NCI-H1694 (cell line): ENCODE measurements at places on chromosomes 7 and 10.

- DNase-seq, result no peak
These were observed 317.4 kb downstream of the BMPER start for GRCh38 chr7:34222722-34223121.

GRCh38 chr7:142243823-142244222 is 14.0 kb downstream of the PRSS58 start:
- no peak for DNase-seq

GRCh38 chr7:125780153-125780552 is 850.5 kb upstream of the POT1 start:
- no peak for DNase-seq

GRCh38 chr7:40551685-40552576 is 417.1 kb downstream of the SUGCT start:
- no peak for DNase-seq

GRCh38 chr10:17368708-17369272 is 85.6 kb downstream of the ST8SIA6 start:
- DNase-seq, result no peak

- no peak for DNase-seq
These were observed 181.2 kb downstream of the BBS9 start for GRCh38 chr7:33310546-33310945.

- no peak for DNase-seq
These were observed 11.0 kb upstream of the PDCD4 start for GRCh38 chr10:110860576-110861241.

DNA sequence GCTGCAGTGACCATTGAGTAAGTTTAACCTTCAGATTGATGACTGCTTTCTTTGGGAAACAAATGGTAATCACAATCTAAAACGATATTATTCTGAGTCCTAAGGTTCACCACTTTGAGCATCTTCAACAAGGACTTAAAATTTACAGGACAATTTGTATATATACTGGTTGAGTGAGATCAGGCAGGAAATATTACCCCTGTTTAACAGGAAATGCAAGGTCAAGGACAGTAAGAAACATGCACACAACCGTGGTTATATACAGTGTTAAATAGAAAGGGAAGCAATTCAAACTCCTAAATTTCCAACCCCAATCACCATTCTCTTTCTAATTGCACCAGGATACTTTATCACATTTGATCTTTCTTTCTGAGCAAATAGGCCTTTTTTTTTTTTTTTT is 96.1 kb downstream of the ZNF277 start:
- no peak for DNase-seq

DNA sequence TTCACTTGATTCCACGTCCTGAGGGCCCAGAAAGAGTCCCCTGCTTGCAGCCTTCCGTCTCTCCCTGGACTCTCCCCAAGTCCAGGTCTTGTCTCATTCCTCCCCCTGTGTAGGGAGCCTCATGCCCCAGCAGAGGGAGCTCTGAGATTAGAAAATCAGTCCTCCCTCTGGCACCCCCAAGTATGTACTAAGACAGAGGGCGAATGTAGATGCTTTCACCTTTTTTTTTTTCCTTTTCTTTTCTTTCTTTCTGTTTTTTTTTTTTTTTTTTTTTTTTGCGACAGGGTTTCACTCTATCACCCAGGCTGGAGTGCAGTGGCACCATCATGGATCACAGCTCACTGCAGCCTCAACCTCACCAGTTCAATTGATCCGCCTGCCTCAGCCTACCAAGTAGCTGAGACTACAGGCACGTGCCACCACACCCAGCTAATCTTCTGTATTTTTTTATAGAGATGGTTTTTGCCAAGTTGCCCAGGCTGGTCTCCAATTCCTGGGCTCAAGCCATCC is 10.3 kb downstream of the SFXN3 start:
- peak; percentile 70 for DNase-seq

DNA sequence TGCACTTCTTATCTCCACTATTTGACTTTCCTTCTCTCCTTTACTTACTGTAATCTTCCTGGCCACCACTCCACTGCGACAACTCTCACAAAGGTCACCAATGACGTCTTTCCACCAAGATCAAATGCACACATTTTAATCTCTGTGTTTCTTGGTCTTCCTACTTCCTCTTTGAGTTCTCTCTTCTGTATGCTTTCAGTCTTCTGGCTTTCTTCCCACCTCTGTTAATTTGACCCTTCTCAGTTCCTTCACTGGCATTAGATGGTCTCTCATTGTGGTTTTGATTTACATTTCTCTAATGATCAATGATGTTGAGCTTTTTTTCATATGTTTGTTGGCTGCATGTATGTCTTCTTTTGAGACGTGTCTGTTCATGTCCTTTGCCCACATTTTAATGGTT is 31.9 kb downstream of the FAM107B start:
- DNase-seq, result no peak

GRCh38 chr10:127921753-127922145 is 14.8 kb downstream of the PTPRE start:
- no peak for DNase-seq

DNA sequence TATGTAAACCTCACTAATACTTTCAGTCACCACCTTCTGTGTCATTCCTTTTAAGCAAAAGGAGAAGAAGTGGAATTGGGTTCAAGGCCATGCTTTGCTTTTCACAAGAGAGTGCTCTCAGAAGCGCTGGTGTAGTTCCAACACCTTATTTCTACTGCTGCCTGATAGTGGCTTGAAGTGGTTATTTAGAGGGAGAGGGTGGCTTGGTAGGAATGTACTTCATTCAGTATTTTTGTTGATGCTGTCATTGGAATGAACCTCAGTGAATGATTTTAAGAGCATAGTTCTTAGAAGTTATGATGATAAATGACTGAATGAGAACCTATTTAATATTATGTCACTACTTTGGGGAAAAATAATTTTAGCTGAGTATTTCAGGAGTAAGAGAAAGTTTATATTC is 396.7 kb downstream of the EXOC4 start:
- DNase-seq, result no peak

DNA sequence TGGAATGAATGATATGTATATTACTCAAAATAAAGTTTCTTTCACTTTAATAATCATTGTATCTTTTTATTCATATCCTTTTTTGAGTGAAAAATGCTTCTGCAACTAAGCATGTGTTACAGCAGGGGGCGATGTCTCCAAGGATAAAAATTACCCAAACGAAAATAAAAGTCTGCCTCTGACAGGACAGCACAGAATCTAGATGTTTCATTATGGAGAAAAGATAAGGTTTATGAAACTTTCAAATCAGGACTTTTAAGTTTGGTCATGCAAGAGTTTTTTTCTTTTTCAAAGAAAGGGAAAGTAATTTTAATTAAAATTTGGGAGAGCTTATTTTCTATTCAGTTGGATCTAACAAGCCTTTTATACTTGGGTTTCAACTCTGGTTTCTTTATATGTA is 48.4 kb downstream of the TES start:
- peak; percentile 19 for DNase-seq

DNA sequence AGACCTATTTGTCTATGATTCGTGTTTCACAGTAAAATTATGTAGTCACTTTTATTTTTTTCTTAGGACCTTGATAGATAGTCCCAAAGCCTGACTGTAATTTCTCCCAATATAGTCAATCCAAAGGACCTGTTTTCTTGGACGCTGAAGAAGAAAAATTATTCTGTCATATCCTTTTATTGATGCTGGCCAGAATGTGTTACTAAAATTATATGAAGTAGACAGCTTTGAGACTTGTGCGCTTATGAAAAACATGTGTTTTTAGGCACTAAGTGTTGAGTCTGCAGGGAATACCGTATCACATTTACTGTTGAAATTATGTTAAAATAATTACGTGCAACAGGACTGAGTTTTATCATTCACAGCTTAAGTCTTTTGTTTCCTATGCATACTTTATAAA is 17.9 kb downstream of the TES start:
- no peak for DNase-seq

DNA sequence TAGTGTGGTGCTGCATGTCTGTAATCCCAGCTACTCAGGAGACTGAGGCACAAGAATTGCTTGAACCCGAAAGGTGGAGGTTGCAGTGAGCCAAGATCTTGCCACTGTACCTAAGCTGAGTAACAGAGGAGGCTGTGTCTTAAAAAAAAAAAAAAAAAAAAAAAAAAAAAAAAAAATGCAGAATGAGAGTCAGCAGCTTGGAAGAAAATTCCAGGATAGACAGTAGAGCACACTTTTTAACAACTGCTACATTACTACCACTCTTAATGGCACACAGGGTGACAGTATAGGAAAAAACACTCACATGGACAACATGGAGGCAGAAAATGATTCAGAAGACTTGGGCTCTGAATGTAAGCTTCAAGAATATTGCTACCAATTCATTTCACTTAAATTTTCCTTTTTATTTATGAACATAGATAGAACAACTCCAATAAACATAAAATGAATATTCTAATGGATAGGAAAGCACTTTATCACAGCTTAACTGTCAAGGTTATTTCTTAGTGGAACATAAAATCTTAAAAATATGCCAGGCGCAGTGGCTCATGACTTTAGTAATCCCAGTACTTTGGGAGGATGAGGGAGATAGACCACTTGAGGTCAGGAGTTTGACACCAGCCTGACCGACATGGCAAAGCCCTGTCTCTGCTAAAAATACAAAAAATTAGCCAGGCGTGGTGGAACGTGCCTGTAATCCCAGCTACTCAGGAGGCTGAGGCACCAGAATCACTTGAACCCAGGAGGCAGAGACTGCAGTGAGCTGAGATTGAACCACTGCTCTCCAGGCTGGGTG is 31.5 kb downstream of the CHCHD3 start:
- no peak for DNase-seq

DNA sequence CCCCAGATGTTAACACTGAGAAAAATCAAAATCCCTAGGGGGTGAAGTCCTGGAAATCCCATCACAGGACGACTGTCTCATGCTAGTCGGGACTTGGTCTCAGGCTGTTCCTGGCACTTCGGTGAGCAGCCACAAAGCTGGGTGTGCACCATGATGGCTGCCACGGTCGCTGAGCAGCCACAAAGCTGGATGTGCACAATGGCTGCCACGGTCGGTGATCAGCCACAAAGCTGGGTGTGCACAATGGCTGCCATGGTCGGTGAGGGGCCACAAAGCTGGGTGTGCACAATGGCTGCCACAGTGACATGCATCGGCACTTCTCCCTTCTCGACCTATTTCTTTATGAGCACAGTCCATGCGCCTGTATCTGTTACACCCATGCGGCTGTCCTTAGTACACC is 505.1 kb downstream of the TCERG1L start:
- no peak for DNase-seq

DNA sequence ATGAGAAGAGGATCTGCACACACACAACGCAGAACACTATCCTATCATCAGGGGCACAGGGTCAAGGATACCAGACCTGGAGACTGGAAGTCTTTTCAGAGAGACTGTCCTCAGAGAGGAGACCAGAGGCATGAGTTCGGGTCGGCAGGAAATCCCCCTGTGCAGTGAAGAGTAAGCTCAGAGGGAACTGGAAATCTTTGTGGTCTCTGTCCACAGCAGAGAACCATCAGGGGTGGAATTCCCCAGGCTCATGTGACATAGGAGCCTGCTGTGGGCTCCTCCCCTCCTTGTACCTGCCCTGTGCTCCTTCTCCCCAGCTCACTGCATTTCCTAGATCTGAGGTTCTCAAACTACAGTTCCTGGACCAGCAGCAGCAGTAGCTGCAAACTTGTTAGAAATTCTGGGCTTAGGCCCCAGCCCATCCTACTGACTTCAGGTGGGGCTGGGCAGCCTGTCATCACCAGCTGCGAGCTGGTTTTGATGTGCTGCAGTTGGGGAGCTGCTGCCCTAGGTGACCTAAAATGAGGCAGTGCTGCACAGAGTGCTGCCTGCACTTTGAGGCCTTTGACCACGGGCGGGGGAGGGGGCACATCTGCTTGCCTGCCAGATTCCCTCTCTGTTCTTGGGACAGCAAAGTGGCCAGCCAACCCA is 2.4 kb downstream of the ZMIZ2 start:
- no peak for DNase-seq

DNA sequence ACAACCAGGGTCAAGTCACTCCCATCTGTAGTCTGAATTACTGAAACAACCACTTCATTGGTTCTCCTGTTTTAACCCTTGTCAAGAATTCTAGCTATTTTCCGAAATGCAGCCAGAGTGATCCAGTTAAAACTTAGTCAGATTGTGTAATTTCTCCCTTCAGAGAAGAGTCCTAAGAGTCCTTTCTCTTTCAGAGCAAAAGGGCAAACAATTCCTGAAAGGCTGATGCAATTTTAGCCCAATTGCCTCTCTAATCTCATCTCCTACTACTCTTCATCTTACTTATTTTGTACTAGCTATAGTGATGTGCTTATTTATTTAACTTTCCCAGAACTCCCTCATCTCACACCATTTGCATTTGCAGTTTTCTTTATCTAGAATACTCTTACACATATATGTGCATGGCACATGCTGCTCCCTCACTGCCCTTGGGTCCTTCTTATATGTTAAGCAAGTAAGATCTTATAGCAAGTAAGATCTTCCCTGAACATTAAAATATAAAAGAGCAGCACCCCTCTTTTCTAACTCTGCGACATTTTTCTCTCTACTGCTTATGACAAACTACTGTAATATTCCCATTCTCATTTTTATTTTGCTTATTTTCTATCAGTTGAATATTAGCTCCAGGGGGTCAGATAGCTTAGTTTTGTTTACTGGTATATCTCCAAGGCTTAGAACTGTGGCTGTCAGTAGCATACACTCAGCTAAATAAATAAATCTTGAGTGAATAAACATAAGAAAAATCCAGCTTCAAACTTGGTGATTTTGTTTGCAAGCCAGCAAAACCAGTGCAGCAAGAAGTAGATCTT is 44.6 kb downstream of the HGF start:
- no peak for DNase-seq

DNA sequence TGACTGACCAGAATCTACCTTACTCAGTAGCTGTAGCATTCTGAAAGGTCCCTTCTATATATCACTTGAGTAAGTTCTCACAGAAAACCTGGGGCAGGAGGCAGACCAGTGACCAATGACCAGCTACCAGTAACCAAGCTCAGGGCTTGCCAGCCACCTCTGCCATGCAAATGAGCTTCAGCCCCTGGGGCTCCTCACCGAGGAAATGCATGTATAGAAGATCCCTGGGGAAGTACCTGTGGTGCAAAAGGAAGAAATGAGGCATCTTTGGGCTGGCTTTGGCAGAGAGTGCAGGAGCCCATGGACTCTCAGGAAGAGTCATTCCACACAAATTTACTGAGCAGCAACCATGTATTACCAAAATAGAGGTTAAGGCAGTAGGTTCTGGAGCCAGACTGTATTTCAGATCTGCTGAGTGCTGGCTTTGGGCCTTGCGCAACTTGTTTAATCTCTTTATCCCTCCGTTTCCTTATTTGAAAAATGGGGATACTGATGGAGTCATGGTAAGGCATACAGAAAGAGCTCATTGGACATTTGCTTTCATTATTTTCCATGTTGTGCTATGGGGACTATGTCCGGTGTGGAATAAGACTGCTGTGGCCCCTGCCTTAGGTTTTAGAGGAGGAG is 41.1 kb upstream of the FAM204A start:
- DNase-seq, result no peak
